CD4-positive, alpha-beta T cell treated with Interleukin-15 for 1 hour (primary cell): ENCODE measurements at places on chromosomes 13 and 19.

GRCh38 chr13:97743938-97744337 is 209.5 kb upstream of the IPO5 start:
- DNase-seq: no peak

- DNase-seq: no peak
Measured at GRCh38 chr13:45412274-45413049, 5.7 kb downstream of the SLC25A30 start.

- no peak for DNase-seq
Measured at GRCh38 chr13:111328574-111329410, 8.3 kb downstream of the TEX29 start.

- peak; percentile 59 for DNase-seq
Measured at GRCh38 chr19:1261538-1261797, 7.7 kb upstream of the CIRBP start.

DNA sequence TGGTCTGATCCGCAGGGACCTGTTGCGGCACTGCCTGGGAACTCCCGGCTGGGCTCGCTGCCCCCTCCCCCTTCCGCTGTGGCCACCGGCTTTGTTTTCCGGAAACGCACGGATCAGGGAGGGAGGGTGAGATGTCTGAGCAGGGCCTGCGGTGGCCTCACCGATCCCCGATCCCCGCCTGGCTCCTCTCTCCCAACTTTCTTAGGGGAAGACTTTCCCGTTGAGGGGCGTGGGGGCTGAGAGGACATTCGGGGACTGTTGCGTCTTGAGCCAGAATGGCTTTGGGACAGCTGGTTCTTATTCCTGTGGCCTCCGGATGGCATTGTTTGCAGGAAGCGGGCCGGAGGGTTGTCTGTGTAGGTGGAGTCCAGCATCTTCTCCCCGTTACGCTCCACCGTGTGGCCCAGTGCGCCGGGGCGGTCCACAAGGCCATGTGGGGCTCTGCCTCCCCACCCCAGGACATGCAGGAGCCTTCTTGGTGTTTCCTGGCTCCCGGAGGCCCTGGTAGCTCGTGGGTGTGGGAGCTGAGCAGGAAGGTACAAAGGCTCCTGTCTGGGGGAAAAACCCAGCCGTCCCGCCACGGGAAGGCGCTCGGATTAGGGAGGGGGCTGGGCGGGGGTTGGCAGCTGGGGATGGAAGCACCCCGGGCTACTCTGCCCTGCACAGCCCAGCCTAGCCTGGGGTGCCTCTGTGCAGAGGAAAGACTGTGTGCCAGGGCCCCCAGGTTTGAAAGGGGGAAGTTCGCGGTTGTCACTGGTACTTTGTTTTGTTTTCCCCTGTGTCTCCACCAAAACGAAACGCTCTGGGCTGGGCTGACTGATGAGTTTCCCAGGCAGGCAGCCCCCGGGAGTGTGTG is 1.3 kb downstream of the CSNK1G2 start:
- DNase-seq: peak; percentile 89

DNA sequence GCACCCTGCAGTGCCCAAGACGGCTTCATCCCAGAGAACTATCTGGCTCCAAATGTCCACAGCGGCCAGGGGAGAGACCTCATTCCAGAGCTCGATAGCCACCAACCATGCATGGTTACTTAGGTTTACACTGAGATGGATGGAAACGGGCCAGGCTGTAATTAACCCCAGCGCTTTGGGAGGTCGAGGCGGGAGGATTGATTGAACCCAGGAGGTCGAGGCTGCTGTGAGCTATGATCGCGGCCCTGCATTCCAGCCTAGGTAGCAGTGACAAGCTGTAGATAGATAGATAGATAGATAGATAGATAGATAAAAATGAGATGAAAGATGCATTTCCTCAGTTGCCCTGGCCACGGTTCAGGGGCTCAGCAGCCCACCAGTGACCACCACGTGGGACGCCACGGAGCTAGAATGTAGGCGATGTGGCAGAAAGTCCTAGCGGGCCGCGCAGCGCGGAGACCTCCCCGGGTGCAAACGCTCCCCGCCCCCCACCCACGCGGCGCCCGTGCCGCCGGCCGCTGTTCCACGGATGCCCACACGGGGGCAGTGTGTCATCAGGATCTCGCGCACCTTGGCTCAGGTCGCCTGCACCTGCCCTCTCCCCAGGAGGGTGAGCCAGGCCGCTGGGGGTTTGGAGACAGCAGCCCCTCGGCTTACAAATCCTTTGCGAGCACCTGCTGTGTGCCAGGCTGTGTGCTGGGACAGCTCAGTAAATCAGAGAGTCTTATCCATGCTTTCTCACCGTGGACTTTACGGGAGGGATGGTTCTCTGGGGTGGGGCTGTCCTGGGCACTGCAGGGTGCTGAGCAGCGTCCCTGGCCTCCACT is 13.5 kb upstream of the TLE5 start:
- DNase-seq: peak; percentile 66

DNA sequence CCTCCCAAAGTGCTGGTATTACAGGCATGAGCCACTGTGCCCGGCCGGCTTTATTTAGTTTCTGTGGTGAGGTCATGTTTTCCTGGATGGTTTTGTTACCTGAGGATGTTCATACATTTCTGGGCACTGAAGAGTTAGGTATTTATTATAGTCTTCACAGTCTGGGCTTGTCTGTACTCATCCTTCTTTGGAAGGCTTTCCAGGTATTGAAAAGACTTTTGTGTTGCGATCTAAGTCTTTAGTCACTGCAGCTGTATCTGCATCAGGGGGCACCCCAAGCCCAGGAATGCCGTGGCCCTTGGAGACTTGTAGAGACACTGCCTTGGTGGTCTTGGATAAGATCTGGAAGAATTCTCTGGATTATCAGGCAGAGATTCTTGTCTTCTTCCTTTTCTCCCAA is 12.8 kb downstream of the BLOC1S3 start:
- DNase-seq: no peak

DNA sequence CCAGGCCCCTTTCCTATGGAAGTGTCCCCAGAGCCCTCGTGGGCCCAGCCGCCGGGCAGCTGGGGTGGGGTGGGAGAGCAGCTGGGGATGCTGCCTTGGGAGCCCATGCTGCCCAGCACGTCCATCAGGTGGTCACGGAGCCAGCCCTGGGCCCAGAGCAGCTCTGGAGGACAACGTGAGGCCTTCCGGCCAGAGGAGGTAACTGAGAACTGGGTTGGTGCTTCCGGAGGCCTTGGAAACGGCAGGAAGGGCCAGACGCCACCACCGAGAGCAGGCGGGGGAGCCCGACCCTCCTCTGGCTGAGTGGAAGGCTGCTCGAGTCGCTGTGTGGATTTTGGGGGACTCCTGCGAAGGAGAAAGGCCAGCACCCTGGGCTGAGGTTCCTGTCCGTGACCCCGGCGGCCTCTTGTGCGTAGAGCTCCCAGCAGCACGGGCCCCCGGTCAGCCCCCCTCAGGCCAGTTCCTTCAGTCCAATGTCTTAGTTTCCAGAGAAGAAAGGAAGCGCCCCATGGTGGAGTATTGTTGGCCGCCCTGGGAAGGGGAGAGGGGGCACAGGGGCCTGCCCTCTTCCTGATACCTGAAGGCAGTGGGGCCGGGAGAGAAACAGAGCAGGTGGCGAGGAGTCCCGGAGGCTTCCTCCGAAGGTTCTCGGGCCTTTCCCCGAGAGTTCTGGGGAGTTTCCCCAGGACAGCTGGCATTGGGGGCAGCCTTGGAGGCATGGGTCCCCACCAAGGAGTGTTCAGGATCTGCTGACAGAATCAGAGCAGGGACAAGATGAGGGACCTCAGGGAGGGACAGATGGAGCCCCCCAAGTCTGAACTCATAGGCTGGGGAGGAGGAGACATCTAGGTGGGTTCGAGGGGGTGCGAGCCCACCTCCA is 68.8 kb downstream of the MLLT1 start:
- DNase-seq: no peak

- DNase-seq: peak; percentile 24
Measured at GRCh38 chr13:41356786-41357185, 45.7 kb downstream of the NAA16 start.
